Pericardium fibroblast (primary cell): ENCODE measurements at places on chromosomes 7 and 10. TPM values are rescaled to one million over a fixed set of nuclear protein-coding genes. Genes with fewer than 3 reads are reported as not detected.

Gene PLAU
- total RNA-seq, result 52.7 and 77.5 TPM in 2 replicates

Gene OR2A42
- total RNA-seq, result not detected in 2 replicates

Gene ECHS1
- total RNA-seq, result 74.5 and 102 TPM in 2 replicates

Gene SPDYE2
- not detected in 2 replicates for total RNA-seq

Gene ITPRID1
- total RNA-seq, result not detected in 2 replicates

Gene MMP21
- not detected in 2 replicates for total RNA-seq

Gene SLC18A3
- total RNA-seq, result not detected in 2 replicates

Gene BHLHA15
- total RNA-seq, result 0.26 and 0.70 TPM in 2 replicates

Gene LEP
- total RNA-seq, result 1.7 TPM in 1 of 2 replicates, not detected in the other

Gene GHRHR
- not detected in 2 replicates for total RNA-seq

Gene PILRA
- 2.2 and 5.6 TPM in 2 replicates for total RNA-seq

Gene NKX6-2
- not detected in 2 replicates for total RNA-seq

Gene COBL
- under 0.01 TPM in 1 of 2 replicates, not detected in the other for total RNA-seq

Gene SFTPA2
- total RNA-seq, result not detected in 2 replicates

Gene NPSR1
- not detected in 2 replicates for total RNA-seq

Gene LAMB1
- total RNA-seq, result 454 and 662 TPM in 2 replicates

Gene PDE1C
- total RNA-seq, result 6.4 and 7.4 TPM in 2 replicates

Gene MUC12
- total RNA-seq, result 0.35 TPM in 1 of 2 replicates, not detected in the other

Gene LRIT1
- total RNA-seq, result not detected in 2 replicates

Gene PCLO
- 0.12 and 0.26 TPM in 2 replicates for total RNA-seq

Gene SLC16A12
- 3.6 and 16.1 TPM in 2 replicates for total RNA-seq

Gene STRIP2
- 2.6 and 7.0 TPM in 2 replicates for total RNA-seq

Gene CEP55
- 0.94 and 1.9 TPM in 2 replicates for total RNA-seq

Gene INTS1
- total RNA-seq, result 48.9 and 52.1 TPM in 2 replicates

Gene NANOS1
- 5.2 and 6.0 TPM in 2 replicates for total RNA-seq

Gene RBM20
- total RNA-seq, result 0.12 TPM in 1 of 2 replicates, not detected in the other

Gene TRIM8
- total RNA-seq, result 96.6 and 109 TPM in 2 replicates

Gene PPP1R17
- not detected in 2 replicates for total RNA-seq

Gene ZNF273
- 1.4 and 2.1 TPM in 2 replicates for total RNA-seq

Gene GARS1
- 328 and 391 TPM in 2 replicates for total RNA-seq

Gene ANXA8
- total RNA-seq, result 0.77 and 18.2 TPM in 2 replicates

Gene LGI1
- total RNA-seq, result not detected in 2 replicates

Gene DLX5
- not detected in 2 replicates for total RNA-seq

Gene ANKRD2
- total RNA-seq, result 0.85 TPM in 1 of 2 replicates, not detected in the other

Gene ANKRD7
- 0.26 TPM in 1 of 2 replicates, not detected in the other for total RNA-seq

Gene FLNC
- total RNA-seq, result 112 and 168 TPM in 2 replicates

Gene DDIT4
- total RNA-seq, result 427 and 480 TPM in 2 replicates

Gene CLRN3
- not detected in 2 replicates for total RNA-seq

Gene HHEX
- 0.12 and 0.51 TPM in 2 replicates for total RNA-seq

Gene OPALIN
- not detected in 2 replicates for total RNA-seq

Gene TMEM196
- total RNA-seq, result 0.34 and 1.5 TPM in 2 replicates

Gene FEZF1
- not detected in 2 replicates for total RNA-seq

Gene GIMAP1
- not detected in 2 replicates for total RNA-seq

Gene CALD1
- total RNA-seq, result 272 and 562 TPM in 2 replicates

Gene RBP3
- not detected in 2 replicates for total RNA-seq
